ENCODE measurements at places on chromosomes 5 and 9. TPM values are rescaled to one million over a fixed set of nuclear protein-coding genes. Genes with fewer than 3 reads are reported as not detected.
A peak's percentile ranks its signal among the peaks of the same experiment; 100 is the strongest.

DNA sequence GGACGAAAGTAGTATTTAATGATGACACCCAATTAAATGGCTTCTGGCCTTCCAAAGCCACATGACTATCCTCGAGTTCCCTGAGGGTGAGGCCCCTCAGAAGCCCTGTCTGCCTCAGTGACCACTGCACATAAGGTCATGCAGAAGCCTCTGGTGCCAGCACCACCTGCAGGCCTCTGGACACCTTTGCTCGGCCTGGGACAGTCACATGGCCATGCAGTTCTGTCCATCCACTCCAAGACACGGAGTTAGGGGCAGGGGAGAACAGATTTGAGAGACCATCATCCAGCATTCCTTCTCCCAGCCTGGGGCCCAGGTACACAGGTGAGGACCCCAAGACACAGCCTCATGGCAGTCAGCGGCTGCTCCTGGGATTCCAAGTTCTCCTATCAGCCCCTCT is 145.0 kb downstream of the ROR2 start:
- no peaks in the 10 kb centered on the region for H3K36me3 ChIP-seq
- no peak overlapping the region for H3K4me3 ChIP-seq
- peaks cover 19% of the 10 kb centered on the region for H3K4me1 ChIP-seq
- H3K27ac ChIP-seq = no peak overlapping the region
- no peaks in the 10 kb centered on the region for H3K27me3 ChIP-seq
- no peak for DNase-seq

DNA sequence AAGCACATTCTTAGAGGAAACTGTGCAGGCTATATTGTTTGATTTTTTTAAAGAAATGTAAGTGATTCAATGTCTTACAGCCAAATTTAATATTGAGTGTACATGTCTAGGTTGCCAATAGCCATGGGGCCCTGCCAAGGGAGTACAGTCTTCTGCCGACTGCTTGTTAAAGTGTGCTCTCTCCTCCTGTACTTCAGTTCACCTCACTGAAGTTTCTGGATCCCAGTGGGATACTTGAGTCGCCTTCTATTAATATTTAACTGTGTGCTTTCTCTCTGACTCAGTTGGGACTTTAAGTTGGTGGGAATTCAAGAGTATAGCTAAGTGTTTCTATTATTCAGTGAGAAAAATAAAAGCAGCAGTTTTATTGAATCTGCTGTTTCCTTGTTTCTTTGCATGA is 44.5 kb upstream of the C5orf47 start:
- peaks cover 34% of the 10 kb centered on the region for H3K4me1 ChIP-seq
- no peak overlapping the region for H3K27ac ChIP-seq
- H3K36me3 ChIP-seq = no peaks in the 10 kb centered on the region
- DNase-seq = peak; percentile 59
- H3K27me3 ChIP-seq = no peaks in the 10 kb centered on the region

GRCh38 chr9:100408546-100409175 is 18.3 kb upstream of the MSANTD3 start:
- H3K27ac ChIP-seq = no peak overlapping the region
- H3K27me3 ChIP-seq = no peaks in the 10 kb centered on the region
- no peak for DNase-seq
- H3K4me1 ChIP-seq = no peaks in the 10 kb centered on the region
- no peak overlapping the region for H3K4me3 ChIP-seq
- H3K36me3 ChIP-seq = no peaks in the 10 kb centered on the region

- no peak for DNase-seq
- H3K36me3 ChIP-seq = no peaks in the 10 kb centered on the region
- no peaks in the 10 kb centered on the region for H3K27me3 ChIP-seq
- no peak overlapping the region for H3K27ac ChIP-seq
Measured at GRCh38 chr5:170389550-170389892, 354 bp upstream of the KCNMB1 start.

DNA sequence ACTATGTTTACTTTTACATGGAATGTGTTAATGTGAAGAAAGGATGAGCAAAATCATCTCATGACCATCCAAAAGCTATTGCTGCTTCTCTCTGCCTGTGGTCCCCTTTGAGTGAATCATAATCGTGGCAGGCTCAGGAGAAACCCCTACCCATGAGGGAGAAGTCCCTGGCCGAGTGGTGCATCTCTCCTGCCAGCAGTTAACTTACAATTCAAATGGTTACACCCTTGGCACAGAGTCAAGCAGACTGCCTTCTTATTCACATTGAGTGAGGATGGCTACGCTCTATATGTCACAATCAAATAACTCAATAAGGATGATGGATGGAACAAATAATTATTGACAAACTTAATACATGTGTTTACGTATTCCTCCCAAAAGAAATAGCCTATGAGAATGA is 179.1 kb downstream of the FGF1 start:
- no peaks in the 10 kb centered on the region for H3K36me3 ChIP-seq
- no peak overlapping the region for H3K27ac ChIP-seq
- H3K27me3 ChIP-seq = no peaks in the 10 kb centered on the region

GRCh38 chr5:115875447-115875846 is 33.7 kb downstream of the AP3S1 start:
- DNase-seq = no peak
- H3K36me3 ChIP-seq = no peaks in the 10 kb centered on the region
- H3K4me1 ChIP-seq = peaks cover 23% of the 10 kb centered on the region
- no peak overlapping the region for H3K4me3 ChIP-seq
- no peaks in the 10 kb centered on the region for H3K27me3 ChIP-seq
- no peak overlapping the region for H3K27ac ChIP-seq

DNA sequence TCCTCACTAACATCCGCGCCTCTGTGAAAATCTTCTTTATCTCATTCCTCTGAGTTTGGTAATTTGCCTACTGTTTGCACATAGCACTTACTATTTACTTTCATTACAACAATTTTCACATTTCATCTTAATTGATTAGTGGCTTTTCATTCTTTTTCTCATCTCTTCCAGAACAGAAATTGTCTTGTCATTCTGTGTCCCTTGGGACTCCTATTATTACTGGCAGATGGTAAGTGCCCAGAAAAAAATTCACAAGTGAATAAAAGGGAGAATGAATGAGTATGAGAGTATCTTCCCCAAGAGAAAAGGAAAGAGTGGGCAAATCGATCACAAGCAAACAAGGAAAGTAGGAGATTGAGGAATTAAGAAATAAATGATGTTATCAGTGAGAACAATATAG is 876.1 kb downstream of the TLE4 start:
- DNase-seq = no peak
- no peaks in the 10 kb centered on the region for H3K36me3 ChIP-seq
- H3K27me3 ChIP-seq = no peaks in the 10 kb centered on the region

GRCh38 chr5:177089127-177089526 is 2.4 kb downstream of the FGFR4 start:
- H3K4me1 ChIP-seq = peaks cover 8% of the 10 kb centered on the region
- no peak overlapping the region for H3K27ac ChIP-seq
- H3K4me3 ChIP-seq = no peak overlapping the region
- no peaks in the 10 kb centered on the region for H3K36me3 ChIP-seq

GRCh38 chr5:116176121-116176520 is 91.3 kb downstream of the COMMD10 start:
- no peak overlapping the region for H3K4me3 ChIP-seq
- DNase-seq = no peak
- no peaks in the 10 kb centered on the region for H3K27me3 ChIP-seq
- H3K27ac ChIP-seq = no peak overlapping the region
- no peaks in the 10 kb centered on the region for H3K4me1 ChIP-seq

- H3K36me3 ChIP-seq = no peaks in the 10 kb centered on the region
- peaks cover 7% of the 10 kb centered on the region for H3K4me1 ChIP-seq
- H3K27me3 ChIP-seq = no peaks in the 10 kb centered on the region
- no peak for DNase-seq
Measured at GRCh38 chr5:78747705-78748359, 99.3 kb upstream of the LHFPL2 start.

- H3K4me1 ChIP-seq = no peaks in the 10 kb centered on the region
- H3K27me3 ChIP-seq = no peaks in the 10 kb centered on the region
- no peak for DNase-seq
- H3K4me3 ChIP-seq = no peak overlapping the region
- H3K27ac ChIP-seq = no peak overlapping the region
Measured at GRCh38 chr5:117590944-117591343, 1016.3 kb upstream of the SEMA6A start.

The CCL21 gene
- total RNA-seq = 1,821 TPM

The TMC1 gene
- 0.13 TPM for total RNA-seq

The THOC3 gene
- 67.8 TPM for total RNA-seq

All from thyroid gland (tissue), 4 donors.